ENCODE measurements at places on chromosomes 13 and 19. TPM values are rescaled to one million over a fixed set of nuclear protein-coding genes. Genes with fewer than 3 reads are reported as not detected.

Gene CEACAM20
- 0.06 TPM for total RNA-seq

Gene ZNF611
- 2.3 TPM for total RNA-seq

Gene MZT1
- total RNA-seq = 8.4 TPM

Gene FGF22
- total RNA-seq = 0.26 TPM

Gene ZDHHC20
- 20.7 TPM for total RNA-seq

Gene GPR18
- total RNA-seq = not detected

Gene RINL
- total RNA-seq = 2.6 TPM

Gene EPSTI1
- total RNA-seq = 0.30 TPM

Gene ZNF583
- total RNA-seq = 1.6 TPM

Gene DPF1
- 5.1 TPM for total RNA-seq

Gene FXYD3
- 0.54 TPM for total RNA-seq

Gene SLITRK6
- 0.24 TPM for total RNA-seq

Gene ZNF506
- 0.12 TPM for total RNA-seq
